ENCODE measurements at places on chromosomes 4 and X.

GRCh38 chr4:3865986-3866812 is 100.0 kb downstream of the ADRA2C start:
- DNase-seq = no peak

- DNase-seq = no peak
These were observed 97.1 kb downstream of the ENOX2 start for GRCh38 chrX:130805903-130806302.

- DNase-seq = no peak
These were observed 979 bp upstream of the SLC9A6 start for GRCh38 chrX:135984256-135984655.

DNA sequence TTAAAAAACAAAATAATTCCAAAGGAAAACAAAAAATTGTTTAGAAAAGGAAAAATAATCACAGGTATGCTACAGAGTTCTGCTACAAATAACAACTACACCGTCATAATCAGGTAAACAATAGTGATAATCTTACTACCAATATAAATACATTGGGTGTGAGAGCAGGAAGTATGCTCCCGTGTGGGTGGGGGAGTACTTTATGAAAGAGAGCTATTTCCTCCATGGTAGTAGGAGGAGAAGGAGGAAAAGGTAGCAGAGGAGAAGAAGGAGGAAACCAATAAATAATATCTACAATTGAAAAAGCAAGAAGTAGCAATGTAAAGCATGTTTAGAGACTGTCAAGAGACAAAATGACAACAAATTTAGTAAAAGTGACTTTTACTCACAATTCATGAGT is 35.1 kb downstream of the TEC start:
- DNase-seq = peak; percentile 30

GRCh38 chr4:105472871-105473323 is 965 bp downstream of the PPA2 start:
- DNase-seq = no peak

DNA sequence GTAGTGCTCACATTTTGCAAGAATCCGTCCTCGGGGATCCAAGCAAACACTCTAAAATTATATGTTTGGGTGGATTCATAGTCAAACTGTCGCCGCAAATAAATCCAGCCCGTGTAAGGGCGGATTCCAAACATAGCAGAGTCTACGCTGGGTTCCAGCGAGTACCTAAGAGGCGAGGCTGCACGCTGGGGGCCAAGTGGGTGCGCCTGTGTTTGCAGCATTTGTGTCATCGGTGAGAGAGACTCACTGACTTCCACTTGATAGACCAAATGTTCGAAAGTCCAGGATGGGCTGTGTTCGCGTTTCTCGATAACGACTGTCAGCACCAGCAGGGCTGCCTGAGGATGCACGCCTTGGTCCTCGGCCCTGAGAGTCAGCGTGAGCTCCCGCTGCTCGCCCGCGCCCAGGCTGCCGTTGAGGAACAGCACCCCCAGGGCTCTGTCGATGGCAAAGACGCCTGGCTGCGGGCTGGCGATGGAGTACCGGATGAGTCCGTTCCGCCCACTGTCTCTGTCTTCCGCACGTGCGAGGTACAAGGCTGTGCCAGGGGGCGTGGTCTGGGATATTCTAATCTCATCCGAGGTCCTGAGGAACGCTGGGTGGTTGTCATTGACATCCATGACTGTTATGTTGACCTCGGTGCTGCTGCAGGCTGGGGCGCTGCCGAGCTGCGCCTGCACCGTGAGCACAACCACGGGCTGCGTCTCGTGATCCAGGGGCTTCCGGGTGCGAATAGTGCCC is 158.7 kb downstream of the DCHS2 start:
- peak; percentile 43 for DNase-seq

DNA sequence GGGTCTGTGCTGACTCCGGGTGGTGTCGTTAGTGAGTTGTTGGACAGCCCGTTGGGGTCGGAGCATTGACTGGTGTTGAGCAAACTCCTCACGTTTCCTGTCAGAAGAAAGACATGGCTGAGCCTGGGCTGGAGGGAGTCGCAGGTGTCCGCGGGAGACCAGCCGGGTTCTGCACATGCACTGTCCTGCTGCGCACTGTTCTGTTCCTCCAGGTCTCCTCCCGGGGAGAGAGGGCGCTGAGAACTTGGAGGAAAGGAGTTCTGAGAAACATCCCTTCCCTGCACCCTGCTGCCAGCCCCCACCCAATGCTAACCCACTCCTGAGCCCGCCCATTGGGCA is 1.1 kb downstream of the ZNF141 start:
- DNase-seq = no peak

DNA sequence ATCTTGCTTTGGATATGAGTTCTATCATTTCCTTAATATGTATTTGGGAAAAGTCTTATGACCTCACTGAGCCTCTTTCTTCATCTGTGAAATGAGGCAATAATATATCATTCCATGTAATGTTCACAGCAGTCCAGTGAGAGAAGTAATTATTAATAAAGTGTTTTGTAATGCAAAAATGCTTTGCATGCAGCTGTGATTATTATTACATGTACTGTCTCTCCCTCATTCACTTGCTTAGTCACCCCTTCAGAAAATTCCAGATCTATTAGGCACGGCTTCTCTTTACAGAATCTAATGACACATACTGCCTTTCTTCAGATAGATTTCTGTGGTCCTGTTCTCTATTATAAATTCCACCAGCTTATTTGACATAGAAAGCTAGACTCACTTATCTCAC is 53.5 kb upstream of the FGF13 start:
- DNase-seq = no peak

DNA sequence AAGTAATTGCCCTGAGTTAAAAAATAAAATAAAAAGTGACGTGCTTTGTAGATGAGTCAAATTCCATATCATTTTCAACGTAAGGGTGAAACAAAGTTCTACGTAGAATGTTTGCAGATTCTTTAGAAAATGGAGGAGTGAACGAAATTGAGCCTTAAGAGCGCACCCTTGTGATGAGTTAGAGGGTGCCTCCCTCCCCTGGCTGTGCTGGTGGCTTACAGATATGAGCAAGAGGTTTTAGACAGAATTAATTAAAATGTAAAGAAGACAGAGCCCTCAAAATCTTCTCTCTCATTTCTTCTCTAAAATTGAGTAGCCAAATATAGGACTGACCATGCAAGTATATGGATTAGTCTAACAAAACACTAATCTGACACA is 30.2 kb upstream of the LGI2 start:
- no peak for DNase-seq

- peak; percentile 34 for DNase-seq
These were observed 940 bp upstream of the UTP3 start for GRCh38 chr4:70687392-70687791.

DNA sequence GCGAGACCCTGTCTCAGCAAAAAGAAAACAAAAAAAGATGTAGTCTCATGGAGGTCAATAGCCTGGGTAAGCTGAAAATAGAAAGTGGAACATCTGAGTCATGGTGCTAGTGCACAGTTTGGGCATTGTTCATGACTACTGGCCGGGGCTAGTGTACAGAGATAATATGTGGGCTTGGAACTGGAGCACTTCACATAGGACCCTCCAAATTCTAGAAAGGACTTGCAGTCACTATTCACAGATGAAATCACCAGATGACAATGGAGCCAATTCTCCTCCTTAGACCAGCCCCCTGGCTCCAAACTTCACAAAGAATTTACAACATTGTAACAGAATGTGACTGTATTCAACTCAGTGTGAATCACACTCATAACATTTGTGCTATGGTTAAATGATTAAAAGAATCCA is 367.8 kb upstream of the SLC7A11 start:
- DNase-seq = no peak

GRCh38 chrX:66130469-66130868 is 33.6 kb upstream of the HEPH start:
- no peak for DNase-seq

DNA sequence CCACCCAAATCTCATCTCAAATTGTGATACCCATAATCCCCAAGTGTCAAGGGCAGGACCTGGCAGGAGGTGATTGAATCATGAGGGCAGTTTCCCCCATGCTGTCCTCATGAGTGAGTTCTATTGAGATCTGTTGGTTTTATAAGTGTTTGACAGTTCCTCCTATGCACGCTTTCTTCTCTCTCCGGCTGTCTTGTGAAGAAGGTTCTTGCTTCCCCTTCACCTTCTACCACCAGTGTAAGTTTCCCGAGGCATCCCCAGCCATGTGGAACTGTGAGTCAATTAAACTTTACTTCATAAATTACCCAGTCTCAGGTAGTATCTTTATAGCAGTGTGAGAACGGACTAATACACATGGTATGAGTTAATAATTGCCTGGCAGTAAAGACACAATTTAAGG is 581.7 kb upstream of the AMOT start:
- DNase-seq = no peak

- no peak for DNase-seq
These were observed 644 bp upstream of the EBP start for GRCh38 chrX:48520976-48521352.

DNA sequence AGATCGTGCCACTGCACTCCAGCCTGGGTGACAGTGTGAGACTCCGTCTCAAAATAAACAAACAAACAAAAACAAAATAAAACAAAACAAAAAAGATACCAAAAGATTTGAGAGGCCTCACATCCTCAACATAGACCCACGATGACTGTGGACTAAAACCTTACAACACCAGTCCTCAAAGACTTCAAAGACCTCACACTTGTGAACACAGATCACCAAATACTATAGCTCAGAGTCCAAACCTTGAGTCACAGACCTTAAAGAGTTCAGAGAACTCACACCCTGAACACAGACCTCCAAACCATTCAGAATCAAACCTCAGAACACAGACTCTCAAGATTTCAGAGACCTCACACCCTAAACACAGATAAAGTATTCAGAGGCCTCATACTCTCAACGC is 12.7 kb upstream of the PAGE4 start:
- DNase-seq = no peak

GRCh38 chr4:113012786-113013185 is 36.7 kb upstream of the ANK2 start:
- DNase-seq = no peak

DNA sequence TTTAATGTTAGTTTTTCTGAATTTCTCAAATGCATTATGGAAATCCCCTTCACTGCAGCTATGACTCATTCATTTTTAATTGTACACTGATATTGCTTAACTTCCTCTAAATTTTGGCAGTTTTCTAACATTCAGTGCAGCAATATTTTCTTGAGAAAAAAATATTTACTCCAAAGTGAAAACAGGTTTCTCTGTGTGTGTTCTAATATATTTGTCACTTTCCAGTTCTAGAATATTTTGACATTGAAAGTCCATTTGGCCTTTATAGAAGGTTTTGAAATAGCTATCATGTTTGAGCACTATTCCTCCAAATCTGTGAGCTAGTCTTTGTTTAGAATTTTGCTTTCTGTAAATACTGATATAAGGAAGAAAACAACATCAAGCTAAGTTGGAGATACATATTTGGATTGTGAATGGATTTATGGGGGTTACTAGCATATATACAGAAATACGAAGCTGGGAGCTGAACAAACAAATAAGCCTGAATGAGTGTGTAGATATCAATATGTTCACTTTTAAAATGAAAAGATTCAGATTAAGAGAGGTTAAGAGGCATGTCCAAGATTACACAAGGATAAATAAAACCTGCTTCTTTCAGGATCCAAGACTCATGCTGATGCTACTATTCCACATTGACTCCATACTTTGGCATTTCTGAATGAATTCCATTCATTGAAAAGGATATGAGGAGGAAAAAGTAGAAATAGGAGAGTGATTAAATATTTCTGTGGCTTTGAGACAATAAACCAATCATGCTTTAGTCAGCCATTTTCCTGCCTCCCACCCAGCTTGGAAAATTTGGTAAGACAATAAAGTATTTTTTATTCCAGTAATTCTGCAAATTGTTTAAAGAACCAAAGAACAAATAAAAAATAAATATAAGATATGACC is 57.3 kb upstream of the SLIT2 start:
- peak; percentile 40 for DNase-seq

GRCh38 chr4:80463509-80463908 is 128.0 kb downstream of the CFAP299 start:
- no peak for DNase-seq

- DNase-seq = peak; percentile 46
These were observed 56.1 kb upstream of the TMEM131L start for GRCh38 chr4:153409924-153410501.

DNA sequence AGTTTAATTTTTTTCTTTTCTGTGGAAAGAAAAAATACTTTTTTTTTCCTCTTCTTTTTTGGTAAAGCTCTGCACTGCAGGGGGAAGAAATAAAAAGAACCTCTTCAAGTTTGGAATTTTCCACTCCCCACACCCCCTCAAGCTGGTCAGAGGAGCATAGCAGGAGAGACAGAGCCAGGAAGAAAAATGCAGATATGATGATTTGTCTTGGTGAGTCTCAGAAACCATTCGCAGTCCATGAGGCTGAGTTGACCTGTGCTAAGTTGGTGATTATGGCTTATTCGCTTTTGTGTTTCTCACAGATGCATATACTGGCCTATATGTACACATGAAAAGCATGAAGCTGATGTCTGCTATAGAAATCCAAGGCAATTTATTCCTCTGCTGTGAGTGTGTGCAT is 205.9 kb downstream of the LDB2 start:
- no peak for DNase-seq

DNA sequence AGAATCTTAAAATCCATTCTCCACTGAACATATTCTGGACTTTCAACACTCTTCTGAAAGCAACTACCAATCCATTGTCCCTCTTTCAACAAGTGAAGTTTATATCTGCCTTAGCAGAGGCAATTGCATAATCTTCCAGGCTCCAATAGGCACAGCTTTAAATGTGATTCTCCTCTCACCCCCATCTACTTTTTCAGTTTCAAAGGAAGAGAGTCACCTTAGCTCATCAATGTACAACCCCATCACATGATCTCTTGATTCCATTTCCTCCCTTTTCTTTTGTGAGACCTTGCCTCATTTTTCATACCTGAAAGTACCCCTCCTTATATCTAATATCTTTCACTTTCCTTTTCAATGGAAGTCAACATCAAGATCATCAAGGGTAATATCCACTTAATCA is 921.7 kb upstream of the EPHA5 start:
- no peak for DNase-seq

- no peak for DNase-seq
These were observed 66.3 kb upstream of the NUDT6 start for GRCh38 chr4:122988696-122989095.

GRCh38 chr4:89682808-89683207 is 154.2 kb downstream of the SNCA start:
- no peak for DNase-seq

GRCh38 chr4:99586322-99586721 is 11.7 kb downstream of the MTTP start:
- no peak for DNase-seq

GRCh38 chr4:20351360-20352162 is 99.9 kb downstream of the SLIT2 start:
- DNase-seq = no peak
